ENCODE measurements at places on chromosomes 12 and 14. TPM values are rescaled to one million over a fixed set of nuclear protein-coding genes. Genes with fewer than 3 reads are reported as not detected.

GRCh38 chr14:104665657-104666522 lies 23.5 kb upstream of the INF2 start:
- H3K36me3 ChIP-seq: no peaks in the 10 kb centered on the region
- H3K27ac ChIP-seq: no peak overlapping the region
- DNase-seq: peak; percentile 86
- H3K27me3 ChIP-seq: no peaks in the 10 kb centered on the region

DNA sequence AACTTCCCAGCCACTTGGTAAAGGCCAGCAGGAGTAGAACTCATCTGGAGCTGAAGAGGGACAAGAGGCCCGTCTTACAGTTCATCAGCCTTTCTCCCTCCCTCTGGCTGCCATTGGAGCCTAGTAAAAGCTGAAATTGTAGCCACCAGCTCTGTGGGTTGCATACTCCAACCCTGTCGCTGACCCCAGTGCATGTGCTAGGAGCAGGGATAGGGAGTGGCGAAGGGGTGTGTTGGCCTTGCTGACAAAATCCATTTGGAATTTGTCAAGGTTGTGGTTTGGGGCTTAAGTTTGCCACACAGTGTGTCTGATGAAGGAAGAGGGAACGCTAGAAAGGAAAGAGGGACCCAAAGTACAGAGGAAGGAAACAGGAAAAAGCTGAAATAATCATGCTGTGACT lies 4.0 kb upstream of the ARF3 start:
- peaks cover 18% of the 10 kb centered on the region for H3K4me1 ChIP-seq
- H3K4me3 ChIP-seq: no peak overlapping the region
- H3K36me3 ChIP-seq: no peaks in the 10 kb centered on the region
- H3K27ac ChIP-seq: no peak overlapping the region
- peak; percentile 47 for DNase-seq

Gene CDK17
- 68.0 TPM for total RNA-seq

Gene GLIPR1L2
- 0.36 TPM for total RNA-seq

GRCh38 chr14:69684461-69685217 lies 73.2 kb downstream of the SUSD6 start:
- no peaks in the 10 kb centered on the region for H3K36me3 ChIP-seq
- no peak overlapping the region for H3K27ac ChIP-seq
- no peaks in the 10 kb centered on the region for H3K27me3 ChIP-seq
- DNase-seq: peak; percentile 21
- peaks cover 12% of the 10 kb centered on the region for H3K4me1 ChIP-seq

- H3K4me1 ChIP-seq: peaks cover 65% of the 10 kb centered on the region
- no peaks in the 10 kb centered on the region for H3K36me3 ChIP-seq
- no peaks in the 10 kb centered on the region for H3K27me3 ChIP-seq
- H3K27ac ChIP-seq: peak overlapping the region; percentile 98
- H3K4me3 ChIP-seq: peak overlapping the region; percentile 15
- DNase-seq: no peak
These were observed 38.9 kb downstream of the RASSF8 start for GRCh38 chr12:25997201-25997963.

DNA sequence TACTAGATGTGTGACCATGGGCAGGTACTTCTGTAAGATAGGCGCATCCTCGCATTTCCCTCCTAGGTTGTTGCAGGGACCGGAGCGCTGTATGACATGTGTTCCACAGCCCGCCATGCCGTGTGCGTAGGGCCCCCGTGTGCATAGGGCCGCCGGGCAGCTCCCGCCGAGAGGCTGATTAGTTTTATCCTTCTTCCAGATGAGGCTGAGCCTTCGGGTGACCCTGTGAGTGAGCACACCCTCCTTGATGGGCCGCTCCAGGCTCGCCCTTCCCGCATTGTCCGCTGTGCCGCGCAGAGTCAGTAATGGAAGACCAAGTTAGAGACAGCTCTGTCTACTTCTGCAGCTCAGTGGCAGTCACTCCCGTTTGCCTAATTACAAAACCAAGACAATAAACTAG lies 72.9 kb upstream of the DYNC1H1 start:
- no peaks in the 10 kb centered on the region for H3K27me3 ChIP-seq
- no peaks in the 10 kb centered on the region for H3K4me1 ChIP-seq
- H3K4me3 ChIP-seq: no peak overlapping the region
- H3K27ac ChIP-seq: no peak overlapping the region
- peaks cover 56% of the 10 kb centered on the region for H3K36me3 ChIP-seq
- no peak for DNase-seq

- no peak for DNase-seq
- no peaks in the 10 kb centered on the region for H3K36me3 ChIP-seq
- H3K27ac ChIP-seq: no peak overlapping the region
- H3K4me3 ChIP-seq: no peak overlapping the region
- no peaks in the 10 kb centered on the region for H3K27me3 ChIP-seq
- H3K4me1 ChIP-seq: no peaks in the 10 kb centered on the region
These were observed 198.6 kb upstream of the PZP start for GRCh38 chr12:9406564-9407424.

Gene GDF3
- not detected for total RNA-seq

Gene PAPLN
- 5.3 TPM for total RNA-seq

Gene C1S
- 478 TPM for total RNA-seq

Gene DDN
- total RNA-seq: 0.29 TPM

DNA sequence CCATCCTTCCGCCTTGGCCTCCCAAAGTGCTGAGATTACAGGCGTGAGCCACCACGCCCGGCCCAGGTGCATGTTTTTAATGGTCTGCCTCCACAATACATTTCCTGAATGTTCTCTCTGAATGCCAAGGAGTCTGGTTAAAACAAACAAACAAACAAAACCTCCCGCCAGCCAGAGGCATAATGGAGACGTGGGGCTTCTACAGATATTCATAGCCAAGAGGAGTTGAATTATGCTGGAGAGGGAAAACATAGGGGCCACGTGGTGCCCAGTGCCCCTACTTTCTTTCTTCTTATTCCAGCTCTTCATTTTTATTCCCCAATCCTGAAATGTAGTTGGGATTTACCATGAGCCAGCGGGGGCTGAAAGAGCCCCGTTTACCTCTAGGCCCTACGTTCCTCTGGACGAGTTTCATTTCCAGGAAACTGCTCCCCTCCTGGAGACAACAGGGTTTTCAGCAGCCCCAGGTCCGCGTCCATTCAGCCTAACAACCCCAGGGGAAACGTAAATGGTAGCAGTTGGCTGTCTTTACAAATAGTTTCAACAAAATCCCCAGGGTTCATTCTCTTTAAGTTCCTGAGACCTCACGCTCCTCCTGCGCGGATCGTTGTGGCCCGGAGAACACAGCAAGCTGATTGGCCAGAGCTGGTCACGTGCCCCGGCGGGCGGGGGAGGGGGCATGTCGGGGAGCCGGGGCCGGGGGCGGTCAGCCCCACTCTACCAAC lies 108.5 kb upstream of the ESRRB start:
- peak overlapping the region; percentile 48 for H3K27ac ChIP-seq
- peaks cover 11% of the 10 kb centered on the region for H3K27me3 ChIP-seq
- DNase-seq: peak; percentile 90
- peak overlapping the region; percentile 76 for H3K4me3 ChIP-seq
- no peaks in the 10 kb centered on the region for H3K36me3 ChIP-seq

Gene SDSL
- 6.5 TPM for total RNA-seq

GRCh38 chr12:48882315-48882687 lies 16.6 kb upstream of the RND1 start:
- peak; percentile 60 for DNase-seq
- peaks cover 21% of the 10 kb centered on the region for H3K27me3 ChIP-seq
- H3K4me1 ChIP-seq: peaks cover 15% of the 10 kb centered on the region
- peak overlapping the region; percentile 64 for H3K4me3 ChIP-seq
- H3K27ac ChIP-seq: peak overlapping the region; percentile 23
- H3K36me3 ChIP-seq: no peaks in the 10 kb centered on the region

DNA sequence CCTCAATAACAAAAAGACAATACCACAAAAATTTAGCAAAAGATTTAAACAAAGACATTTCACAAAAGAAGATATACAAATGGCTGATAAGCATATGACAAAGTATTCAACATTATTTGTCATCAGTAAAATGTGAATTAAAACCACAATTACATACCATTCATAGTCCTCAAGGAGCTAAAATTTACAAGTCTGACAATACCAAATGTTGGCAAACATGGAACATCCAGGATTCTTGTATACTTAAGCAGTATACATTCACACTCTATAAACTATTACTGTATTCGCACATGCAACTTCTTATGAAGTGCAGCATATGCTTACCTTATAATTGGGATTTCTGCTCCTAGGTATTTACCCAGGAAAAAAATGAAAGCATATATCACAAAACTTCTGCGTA lies 49.7 kb upstream of the BDKRB2 start:
- DNase-seq: no peak
- H3K27me3 ChIP-seq: no peaks in the 10 kb centered on the region
- H3K27ac ChIP-seq: no peak overlapping the region
- H3K4me1 ChIP-seq: no peaks in the 10 kb centered on the region
- H3K4me3 ChIP-seq: no peak overlapping the region
- H3K36me3 ChIP-seq: no peaks in the 10 kb centered on the region

DNA sequence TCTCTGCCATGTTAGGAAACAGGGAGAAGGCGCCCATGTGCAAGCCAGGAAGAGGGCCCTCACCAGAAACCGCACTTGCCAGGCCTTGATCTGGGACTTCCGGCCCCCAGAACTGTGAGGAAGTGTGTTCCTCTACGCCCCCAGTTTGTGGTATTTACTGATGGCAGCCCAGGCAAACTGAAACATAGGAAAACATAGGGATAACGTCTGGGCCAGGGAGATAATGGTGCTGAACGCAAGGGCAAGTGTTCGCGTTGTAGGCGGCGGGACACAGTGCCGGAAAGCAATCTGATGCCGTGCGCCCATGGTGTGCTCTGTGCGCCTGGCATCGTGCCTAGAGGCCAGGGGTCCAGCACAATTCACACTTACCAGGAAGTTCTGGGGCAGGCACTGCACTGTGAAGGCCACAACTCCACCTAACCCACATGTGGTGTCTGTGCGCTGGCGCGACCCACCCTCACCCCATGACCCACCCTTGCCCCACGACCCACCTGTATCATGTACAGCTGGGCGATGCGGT lies 53.6 kb downstream of the ARL6IP4 start:
- H3K4me3 ChIP-seq: no peak overlapping the region
- DNase-seq: no peak
- H3K27ac ChIP-seq: peak overlapping the region; percentile 43
- H3K4me1 ChIP-seq: peaks cover 5% of the 10 kb centered on the region
- H3K36me3 ChIP-seq: peaks cover 6% of the 10 kb centered on the region
- H3K27me3 ChIP-seq: no peaks in the 10 kb centered on the region

GRCh38 chr12:53212931-53213330 lies 5.9 kb upstream of the ITGB7 start:
- H3K36me3 ChIP-seq: peaks cover 57% of the 10 kb centered on the region
- no peaks in the 10 kb centered on the region for H3K27me3 ChIP-seq
- no peak overlapping the region for H3K27ac ChIP-seq
- H3K4me1 ChIP-seq: peaks cover 27% of the 10 kb centered on the region
- DNase-seq: peak; percentile 86
- H3K4me3 ChIP-seq: no peak overlapping the region

GRCh38 chr14:95064256-95064655 lies 93.1 kb downstream of the DICER1 start:
- no peak for DNase-seq
- no peaks in the 10 kb centered on the region for H3K27me3 ChIP-seq
- no peaks in the 10 kb centered on the region for H3K4me1 ChIP-seq
- no peaks in the 10 kb centered on the region for H3K36me3 ChIP-seq
- H3K27ac ChIP-seq: no peak overlapping the region

GRCh38 chr14:28751467-28752058 lies 15.0 kb upstream of the FOXG1 start:
- peaks cover 22% of the 10 kb centered on the region for H3K27me3 ChIP-seq
- no peak for DNase-seq
- no peak overlapping the region for H3K27ac ChIP-seq
- no peaks in the 10 kb centered on the region for H3K4me1 ChIP-seq
- H3K4me3 ChIP-seq: no peak overlapping the region

DNA sequence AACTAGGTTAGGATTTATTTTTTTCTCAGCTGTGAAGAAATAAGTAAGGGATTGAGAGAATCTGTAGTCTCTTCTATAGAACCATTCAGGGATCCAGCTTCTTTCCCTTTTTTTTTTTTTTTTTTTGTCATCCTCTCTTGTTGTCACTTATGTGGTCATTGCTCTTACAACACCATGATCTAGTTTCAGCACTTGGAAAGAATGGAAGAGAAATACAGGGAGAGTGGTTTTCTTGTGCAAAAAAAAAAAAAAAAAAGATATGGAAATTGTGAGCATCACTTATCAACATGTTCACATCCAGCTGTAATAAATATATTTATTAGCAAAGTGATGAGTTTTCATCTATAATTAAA lies 599.3 kb downstream of the SLC6A15 start:
- H3K27ac ChIP-seq: no peak overlapping the region
- DNase-seq: no peak
- H3K4me1 ChIP-seq: no peaks in the 10 kb centered on the region
- no peaks in the 10 kb centered on the region for H3K36me3 ChIP-seq
- H3K4me3 ChIP-seq: no peak overlapping the region

GRCh38 chr12:112616469-112617152 lies 174.9 kb upstream of the RPH3A start:
- no peak for DNase-seq
- no peaks in the 10 kb centered on the region for H3K27me3 ChIP-seq
- no peaks in the 10 kb centered on the region for H3K36me3 ChIP-seq
- H3K4me1 ChIP-seq: no peaks in the 10 kb centered on the region
- H3K4me3 ChIP-seq: no peak overlapping the region
- no peak overlapping the region for H3K27ac ChIP-seq

DNA sequence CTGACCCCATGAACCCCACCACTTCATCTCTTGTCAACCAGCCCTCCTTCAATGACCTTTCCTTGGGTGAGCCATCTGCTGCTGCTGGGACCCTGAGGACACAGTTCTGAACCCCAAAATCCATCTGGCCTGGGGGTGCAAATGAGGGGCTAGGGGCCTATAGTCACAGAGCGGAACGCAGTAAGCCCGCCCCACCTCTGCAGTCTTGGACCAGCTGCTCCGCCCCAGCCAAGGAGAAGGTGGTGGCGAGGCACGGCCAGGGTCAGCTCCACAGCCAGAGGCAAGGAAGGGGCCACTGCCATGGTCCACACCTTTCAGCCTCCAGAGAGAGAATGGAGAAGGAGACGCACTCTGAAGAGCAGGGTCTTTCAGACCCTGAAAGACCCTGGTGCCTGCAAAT lies 5.1 kb downstream of the TMEM179 start:
- H3K4me3 ChIP-seq: no peak overlapping the region
- no peak overlapping the region for H3K27ac ChIP-seq
- DNase-seq: no peak
- H3K36me3 ChIP-seq: no peaks in the 10 kb centered on the region

Gene LRRC10
- total RNA-seq: not detected

Gene PTCSC3
- not detected for total RNA-seq

Gene GPRC5D
- total RNA-seq: not detected

DNA sequence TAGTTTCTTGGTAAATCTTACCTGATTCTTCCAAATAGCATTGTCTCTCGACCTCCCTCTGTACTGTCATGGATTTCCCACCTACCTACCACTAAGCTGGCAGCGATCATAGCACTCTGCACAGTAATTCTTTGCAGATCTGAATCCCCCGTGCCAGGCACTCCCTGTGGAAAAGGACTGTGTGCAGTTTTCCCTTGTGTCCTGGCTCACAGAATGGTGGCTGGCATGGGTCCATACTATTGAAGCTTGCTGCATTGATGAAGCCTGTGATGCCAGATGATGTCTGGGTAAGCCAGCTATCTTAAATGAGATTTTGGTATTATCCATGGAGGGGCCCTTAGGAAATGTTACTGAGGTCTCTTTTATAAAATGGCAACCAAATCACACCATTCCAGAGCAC lies 135.7 kb downstream of the RPAP3 start:
- H3K4me1 ChIP-seq: no peaks in the 10 kb centered on the region
- peaks cover 21% of the 10 kb centered on the region for H3K27me3 ChIP-seq
- no peak for DNase-seq
- H3K4me3 ChIP-seq: no peak overlapping the region
- no peak overlapping the region for H3K27ac ChIP-seq

- H3K36me3 ChIP-seq: no peaks in the 10 kb centered on the region
- H3K27ac ChIP-seq: no peak overlapping the region
- no peak overlapping the region for H3K4me3 ChIP-seq
- H3K4me1 ChIP-seq: no peaks in the 10 kb centered on the region
These were observed 8.5 kb upstream of the BICD1 start for GRCh38 chr12:32098112-32098511.

Measured in osteoblast (primary cell).